ENCODE measurements at places on chromosomes 1 and 21.

- DNase-seq: no peak
These were observed 4.8 kb downstream of the S1PR1 start for GRCh38 chr1:101241485-101242225.

GRCh38 chr1:117368116-117369108 lies 1.2 kb downstream of the MAN1A2 start:
- no peak for DNase-seq

- no peak for DNase-seq
These were observed 54.1 kb downstream of the KCNJ15 start for GRCh38 chr21:38310646-38311485.

DNA sequence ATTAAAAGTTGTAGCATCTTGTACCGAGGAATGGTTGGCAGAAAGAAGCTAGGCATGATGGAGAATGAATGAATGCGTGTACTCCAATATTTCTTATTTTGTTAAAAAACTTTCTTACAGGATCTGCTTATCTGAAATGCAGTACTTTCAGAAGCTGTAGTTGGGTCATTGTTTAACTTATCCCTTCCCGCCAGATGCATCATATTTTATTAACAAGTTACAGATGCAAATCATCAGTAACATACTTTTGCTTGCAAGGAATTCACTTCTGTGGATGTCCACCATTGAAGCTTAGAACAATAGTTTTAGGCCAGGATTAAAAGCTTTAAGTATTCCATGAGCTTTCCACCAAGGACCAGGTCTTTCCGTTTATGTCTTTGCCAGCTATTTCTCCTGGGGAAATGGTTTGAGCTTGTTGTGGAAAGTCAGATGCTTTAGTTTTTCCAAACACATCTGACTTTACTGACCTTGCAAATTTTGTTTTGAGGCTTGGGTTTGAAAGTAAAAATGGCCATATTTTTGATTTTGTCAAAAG lies 65.4 kb downstream of the PATJ start:
- DNase-seq: no peak

GRCh38 chr21:21200103-21200938 lies 202.1 kb downstream of the NCAM2 start:
- DNase-seq: no peak

DNA sequence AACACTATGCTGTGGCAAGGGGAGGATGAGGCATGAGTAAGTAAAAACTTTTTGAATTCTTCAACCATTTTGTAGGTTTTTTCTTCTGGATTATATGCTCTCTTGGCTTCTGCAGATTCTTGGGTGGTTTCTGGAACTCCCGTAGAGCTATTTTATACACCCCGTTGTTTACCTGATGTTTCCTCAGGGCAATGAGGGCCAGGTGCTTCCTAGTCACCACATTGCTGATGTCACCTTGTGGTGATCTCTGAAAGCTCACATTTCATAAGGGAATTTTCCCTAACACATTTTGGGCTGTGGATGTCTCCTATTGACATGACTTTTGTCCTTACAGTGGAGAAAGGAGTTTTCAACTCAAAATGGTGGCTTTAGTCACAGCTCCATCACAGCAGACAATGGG lies 356.6 kb downstream of the PLA2G4A start:
- DNase-seq: no peak

- DNase-seq: no peak
These were observed 21.7 kb upstream of the TRIM63 start for GRCh38 chr1:26089125-26089524.

GRCh38 chr21:45457161-45457831 lies 52.3 kb downstream of the COL18A1 start:
- DNase-seq: no peak

DNA sequence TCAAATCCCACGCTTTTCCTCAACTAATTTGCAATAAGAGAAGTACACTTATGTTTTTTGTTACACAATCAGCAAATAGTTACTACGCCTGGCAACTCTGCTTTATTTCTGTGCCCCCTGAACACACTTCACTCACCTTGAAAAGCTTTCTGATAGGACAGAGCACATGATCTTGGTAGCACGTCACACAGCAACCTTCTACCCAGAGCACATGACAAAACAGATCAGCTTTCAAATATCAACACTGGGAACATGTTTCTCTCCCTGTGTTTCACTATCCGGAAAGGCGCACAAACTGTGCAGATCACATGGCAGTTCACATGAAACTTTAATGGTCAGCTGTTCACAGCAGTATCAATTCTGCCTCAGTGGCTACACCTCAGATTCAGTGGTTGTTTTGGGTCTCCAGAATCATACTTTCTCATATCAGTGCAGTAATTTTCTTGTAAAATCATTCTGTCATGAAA lies 2.2 kb downstream of the SLC19A2 start:
- no peak for DNase-seq

All from SIG-M5 (cell line).